ENCODE measurements at places on chromosomes 5 and 9.

DNA sequence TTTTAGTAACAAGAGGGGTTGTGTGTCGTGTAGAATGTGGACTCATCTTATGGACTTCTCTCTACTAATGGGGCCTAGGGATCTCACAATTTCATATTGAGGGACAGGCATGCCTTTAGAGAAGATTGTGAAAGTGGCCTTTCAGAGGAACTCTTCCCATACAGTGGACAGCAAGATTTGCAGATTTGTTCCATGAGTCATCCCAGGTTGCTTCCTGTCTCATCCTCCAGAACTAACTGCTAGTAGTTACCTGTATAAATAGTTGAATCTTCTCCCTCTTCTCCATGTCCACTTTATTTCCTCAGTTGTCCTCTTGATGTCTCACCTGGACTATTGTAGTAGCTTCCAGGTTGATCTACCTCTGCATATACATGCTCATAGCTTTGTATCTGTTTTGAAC lies 997.5 kb upstream of the CTNND2 start:
- DNase-seq = no peak

GRCh38 chr5:62708481-62709325 lies 130.1 kb downstream of the LRRC70 start:
- DNase-seq = no peak

DNA sequence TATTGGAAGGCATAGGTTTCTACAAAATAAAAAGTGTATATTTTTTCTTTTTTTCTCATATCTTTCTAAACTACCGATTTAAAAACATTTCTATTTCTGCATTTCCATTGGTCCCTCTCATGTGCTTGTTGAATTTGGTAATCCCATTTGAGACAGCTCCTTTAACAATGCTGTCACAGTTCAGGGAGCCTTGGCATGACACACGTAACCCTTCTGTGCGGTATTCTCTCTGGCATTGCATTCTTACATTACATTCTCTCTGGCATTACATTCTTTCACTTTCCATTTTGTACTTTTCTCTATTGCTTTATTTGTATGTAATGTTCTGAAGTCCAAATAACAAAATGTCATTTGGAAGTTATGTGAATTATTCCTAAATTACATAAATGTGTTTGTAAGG lies 150.7 kb upstream of the RASGRF2 start:
- DNase-seq = no peak

GRCh38 chr5:82330530-82331270 lies 52.5 kb upstream of the RPS23 start:
- no peak for DNase-seq

Measured in NCI-H2081 (cell line).